RKO (cell line): ENCODE measurements at places on chromosomes 2 and 18.

DNA sequence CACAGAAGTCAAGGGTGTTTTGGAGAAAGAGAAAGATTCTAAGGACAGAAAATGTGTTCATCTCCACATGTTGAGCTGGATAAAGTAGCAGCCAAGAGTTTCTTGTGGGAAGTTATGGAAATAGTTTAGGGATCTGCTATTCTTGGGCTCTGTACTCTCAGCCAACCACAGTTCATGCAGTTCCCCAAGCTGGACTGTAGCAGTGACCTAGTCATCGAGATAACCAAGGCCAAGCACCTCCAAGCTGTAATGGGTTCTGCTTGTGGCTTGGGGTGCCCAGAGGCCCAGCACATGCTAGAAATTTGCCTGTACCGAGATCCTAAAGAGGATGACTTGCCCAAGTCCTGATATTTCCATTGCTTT lies 91.9 kb upstream of the RASGRP3 start:
- no peak for DNase-seq

- DNase-seq, result no peak
These were observed 14.0 kb downstream of the CAPN10 start for GRCh38 chr2:240600451-240600961.

DNA sequence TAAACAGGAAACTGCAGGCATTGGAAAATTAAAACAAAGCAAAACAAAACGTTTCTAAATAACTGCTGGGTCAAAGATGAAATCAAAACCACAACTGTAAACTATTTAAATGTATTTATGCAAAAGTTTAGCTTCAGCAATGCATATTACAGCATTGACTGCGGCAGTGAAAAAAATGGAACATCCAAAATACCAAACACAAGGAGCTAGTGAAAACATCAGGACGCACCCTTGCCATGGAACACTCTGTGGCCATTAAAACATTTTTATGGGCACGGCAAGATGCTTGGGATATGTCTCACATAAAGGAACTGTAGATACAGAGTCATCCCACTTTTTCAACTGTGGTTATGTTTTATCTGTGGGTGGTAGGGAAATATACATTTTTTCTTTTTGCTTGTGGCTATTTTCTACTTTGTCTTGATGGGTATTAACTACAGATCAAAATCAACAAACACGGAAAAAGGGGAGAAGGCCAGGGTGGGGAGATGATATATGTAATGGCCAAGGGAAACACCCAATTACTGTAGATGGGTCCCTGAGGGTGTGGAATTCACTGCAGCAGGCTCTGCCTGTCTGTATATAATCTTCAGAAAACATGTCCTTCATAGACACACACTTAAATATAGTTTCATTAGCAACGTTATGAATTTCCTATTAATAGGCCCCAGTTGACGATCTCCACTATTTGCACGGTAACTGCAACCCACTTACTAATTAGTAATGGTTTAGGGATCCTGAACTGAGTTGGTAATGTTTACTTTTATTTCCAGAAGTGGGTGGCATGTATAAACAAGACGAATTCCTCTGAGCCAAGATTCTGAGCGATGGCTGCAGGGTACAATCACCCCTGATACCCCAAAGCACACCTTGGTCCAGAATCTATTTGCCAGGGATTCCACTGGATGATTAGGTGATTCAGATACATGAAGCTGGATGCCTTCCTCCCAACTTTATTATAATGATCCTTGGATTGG lies 110.5 kb downstream of the ACKR3 start:
- DNase-seq, result no peak

DNA sequence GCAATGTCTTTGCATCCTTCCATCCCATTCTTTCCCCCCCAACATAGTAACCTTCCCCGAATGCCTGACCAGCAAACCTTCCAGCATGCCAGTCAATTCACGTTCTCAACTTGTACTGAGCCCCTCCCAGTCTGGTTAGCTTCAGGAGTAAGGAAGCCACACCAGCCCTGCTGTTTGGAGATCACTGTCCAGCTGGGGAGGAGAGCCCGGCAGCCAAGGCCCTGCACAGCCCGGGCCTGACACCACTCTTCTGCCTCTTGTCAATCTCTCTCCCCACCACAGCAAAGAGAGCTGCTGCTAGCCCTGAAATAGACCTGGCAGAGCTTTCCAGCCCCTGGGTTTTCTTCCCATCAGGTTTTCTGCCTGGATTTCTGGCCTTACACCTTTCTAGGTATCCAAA lies 185.8 kb upstream of the ID2 start:
- DNase-seq, result no peak

DNA sequence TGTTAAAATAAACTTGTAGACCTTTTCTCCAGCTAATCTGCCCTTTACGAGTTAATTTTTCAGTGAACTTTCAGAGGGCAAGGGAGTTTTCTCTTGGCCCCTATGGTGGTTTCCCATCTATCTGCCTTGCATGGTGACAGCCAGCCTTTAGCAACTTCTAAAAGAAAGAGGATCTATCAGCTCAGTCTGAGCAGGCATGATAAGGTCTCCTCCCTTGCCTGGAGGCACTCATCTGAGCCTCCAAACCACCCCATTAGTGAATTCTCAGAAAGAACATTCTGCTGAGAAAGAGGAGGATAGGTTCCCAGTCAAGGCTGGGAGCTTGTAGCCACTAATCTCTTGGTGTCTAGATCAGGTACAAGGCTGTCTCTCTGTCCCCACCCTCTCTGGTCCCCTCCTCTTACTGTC lies 10.7 kb upstream of the GYPC start:
- no peak for DNase-seq

DNA sequence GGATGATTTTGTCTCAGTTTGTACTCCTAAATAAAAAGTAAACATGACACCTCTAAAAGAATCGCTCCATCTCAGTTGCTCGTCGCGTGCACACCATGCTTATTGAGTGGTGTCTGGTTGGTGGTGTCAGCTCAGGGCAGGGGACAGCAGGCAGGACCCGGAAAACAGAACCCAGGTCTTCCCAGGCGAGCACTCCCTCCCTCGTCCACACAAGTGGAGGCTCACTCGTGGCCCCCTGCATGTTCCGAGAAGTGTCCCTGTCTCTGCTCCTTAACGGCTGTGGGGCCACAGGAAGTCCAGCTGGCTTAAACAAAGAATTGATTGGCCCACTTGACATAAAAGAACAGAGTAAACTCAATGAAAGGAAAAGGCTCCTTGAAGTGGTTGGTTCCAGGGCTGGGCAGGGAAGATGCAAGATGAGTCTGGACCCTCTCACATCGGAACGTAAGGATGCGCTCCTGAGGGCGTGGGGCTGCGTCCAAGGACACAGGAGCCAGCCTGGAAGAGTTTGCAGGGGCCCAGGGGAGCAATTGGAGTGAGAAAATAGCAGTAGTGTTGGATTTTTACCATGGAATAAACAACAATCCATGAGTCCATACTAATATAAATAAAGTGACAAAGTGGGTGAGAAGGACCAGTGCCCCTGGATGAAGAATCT lies 13.1 kb upstream of the CNDP1 start:
- DNase-seq, result no peak

- DNase-seq, result no peak
These were observed 291.5 kb downstream of the SOX11 start for GRCh38 chr2:5983511-5984272.

GRCh38 chr2:30997979-30998378 lies 140.3 kb downstream of the GALNT14 start:
- DNase-seq, result no peak

DNA sequence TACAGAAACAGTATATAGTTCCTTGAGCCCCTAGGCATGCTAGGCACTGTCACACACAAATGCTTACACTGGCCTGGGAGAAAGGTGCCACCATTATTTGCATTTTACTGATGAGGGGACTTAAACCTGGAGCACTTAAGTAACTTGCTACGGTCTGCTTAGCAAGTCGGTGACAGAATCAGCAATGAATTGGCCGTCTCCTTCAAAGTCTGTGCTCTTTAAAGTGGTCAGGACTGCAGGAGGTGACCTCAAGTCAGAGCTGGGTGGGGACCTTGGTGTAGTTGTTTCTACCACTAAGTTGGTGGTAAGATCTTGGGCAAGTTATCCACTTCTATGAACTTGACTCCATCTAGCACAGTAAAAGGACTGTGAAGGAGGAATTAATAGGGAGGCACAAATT lies 34.8 kb downstream of the PTPRM start:
- DNase-seq, result no peak

DNA sequence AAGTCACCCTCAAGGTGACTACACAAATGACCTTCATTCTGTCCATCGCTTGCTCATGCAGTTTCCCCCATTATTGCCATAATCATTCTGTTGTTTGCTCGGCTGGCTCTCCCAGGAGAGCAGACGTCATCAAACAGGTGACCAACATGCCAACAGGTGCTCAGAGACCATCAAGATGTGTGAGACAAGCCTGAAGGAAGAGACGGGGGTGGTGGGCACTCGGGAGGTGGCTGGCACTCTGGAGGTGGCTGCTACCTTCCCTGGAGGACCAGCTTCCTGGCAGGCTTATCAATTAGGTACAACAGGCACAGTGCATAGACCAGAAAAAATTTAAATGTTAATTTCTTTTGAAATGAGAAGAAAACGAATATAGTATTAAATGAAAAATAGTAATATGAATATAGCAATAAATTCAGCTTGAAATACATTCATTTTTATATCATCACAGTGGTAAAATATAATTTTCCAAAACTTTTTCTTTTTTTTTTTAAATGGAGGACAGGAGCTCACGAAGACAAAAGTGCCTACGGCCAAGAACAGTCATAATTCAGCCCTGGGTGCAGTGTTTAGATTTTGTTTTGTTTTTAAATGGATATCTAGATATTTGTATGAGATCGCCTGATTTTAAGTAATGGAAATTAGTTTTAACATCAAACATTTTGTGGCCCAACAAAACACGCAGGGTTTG lies 16.9 kb upstream of the HAAO start:
- DNase-seq, result no peak

DNA sequence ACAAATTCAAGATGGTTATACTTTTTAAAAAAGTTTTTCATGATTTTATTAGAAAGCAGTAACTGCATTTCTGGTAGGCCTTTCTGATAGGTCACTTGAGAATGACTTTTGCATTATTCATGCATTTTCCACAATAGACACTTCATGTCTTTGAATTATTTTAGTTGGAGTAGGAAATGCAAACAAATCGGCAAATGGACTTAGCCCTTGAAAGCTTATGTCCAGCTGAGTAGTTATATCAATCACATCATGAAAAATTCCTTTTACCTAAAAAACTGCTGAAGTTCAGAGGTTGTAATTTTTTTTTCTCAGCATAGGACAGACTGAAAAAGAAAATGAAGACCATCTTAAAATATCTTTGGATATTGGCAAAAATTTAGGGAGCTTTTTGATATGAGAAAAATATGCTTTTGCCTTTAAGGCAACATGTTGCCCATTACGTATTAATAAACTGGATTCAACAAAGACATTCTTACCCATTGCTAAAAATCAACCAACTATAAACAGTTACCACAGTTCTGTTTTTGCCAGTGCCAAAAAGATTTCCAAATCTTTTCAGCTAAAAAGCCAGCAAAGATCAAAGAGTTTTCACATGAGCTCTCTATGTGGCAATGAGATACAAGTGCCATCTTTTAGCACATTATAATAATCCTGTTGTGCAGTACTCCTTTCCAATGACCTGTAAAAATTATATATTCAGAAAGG lies 45.5 kb upstream of the FRZB start:
- no peak for DNase-seq

DNA sequence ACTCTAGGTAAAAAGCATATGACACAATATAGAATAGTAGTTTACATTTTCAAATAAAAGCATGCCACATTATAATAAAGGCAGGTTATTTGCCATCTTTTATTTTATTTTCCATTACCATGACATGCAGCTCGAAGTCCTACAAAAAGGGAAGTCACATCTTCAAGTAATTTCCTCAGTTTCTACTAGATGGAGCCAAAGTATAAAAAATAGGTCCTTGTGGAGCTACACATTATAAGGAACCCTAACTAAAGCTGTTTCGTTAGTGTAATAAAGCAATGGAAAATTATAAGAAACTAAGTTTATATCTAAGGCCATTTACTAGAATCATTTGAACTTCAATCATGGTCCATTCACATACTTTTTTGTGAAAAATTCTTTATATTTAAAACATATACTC lies 674.5 kb downstream of the KCNJ3 start:
- peak; percentile 67 for DNase-seq

GRCh38 chr2:45394842-45395241 lies 216.2 kb downstream of the SRBD1 start:
- DNase-seq, result no peak

- no peak for DNase-seq
These were observed 8.8 kb downstream of the MGAT5 start for GRCh38 chr2:134262684-134263083.

DNA sequence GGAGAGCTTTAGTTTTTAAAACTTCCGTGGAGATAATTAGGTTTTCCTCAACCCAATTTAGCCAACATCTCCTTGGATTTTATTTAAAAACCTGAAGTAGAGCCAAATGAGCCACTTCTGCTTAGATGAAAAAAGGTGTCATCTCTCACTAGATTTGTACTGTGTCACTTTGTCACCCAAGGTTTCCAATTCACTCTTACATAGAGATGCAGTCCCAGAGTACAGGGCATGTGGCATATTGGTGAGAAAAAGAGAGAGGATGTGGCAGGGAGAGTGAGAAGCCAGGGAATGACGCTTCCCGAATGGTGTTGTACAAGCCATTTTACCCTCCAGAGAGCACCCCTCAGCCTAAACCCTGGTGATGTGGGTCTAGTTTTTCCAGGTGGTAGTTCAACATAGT lies 44.4 kb upstream of the CTLA4 start:
- no peak for DNase-seq

- no peak for DNase-seq
These were observed 37.9 kb downstream of the LYPD1 start for GRCh38 chr2:132632000-132632649.

GRCh38 chr18:78558101-78558810 lies 421.4 kb upstream of the SALL3 start:
- no peak for DNase-seq

DNA sequence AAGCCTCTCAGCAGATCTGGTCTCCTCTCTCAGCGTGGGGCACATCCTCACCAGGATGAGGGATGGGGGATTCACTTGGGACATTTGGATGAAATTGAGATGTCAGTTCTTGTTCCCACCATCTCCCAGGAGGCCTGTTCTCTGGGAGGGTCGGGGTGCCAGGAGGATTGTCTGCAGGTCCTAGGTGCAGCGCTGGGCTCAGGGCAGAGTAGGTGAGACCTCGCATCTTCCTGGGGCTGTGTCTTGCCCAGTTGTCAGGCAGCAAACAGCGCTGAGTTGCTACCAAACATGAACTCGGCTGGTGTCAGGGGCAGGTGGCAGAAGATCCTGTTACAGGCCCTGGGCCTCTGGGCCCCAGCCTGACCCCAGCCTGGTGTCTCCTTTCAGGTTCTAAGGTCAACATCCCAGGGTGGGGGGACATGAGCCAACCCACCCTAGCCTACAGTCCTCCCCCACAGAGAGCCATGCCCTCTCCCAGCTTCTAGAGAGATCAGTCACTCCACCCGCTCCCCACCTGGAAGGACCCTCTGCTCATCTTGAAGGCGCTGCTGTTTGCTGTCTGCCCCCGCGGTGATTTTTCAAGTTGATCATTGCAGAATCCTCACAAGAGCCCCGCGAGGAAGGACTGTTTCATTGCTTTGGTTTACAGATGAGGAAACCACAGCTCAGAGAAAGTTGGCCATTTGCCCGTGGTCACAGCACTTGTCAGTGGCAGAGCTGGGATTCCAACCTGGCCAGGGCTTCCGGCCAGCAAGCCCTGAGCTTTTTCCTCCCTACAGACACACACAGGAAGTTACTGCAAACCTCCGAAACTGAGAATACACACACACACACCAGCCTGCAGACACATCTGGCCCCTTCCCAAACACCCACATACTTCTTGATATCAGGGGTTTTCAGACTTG lies 83.9 kb downstream of the STPG4 start:
- DNase-seq, result no peak

GRCh38 chr2:12291303-12291702 lies 425.4 kb upstream of the TRIB2 start:
- DNase-seq, result no peak

GRCh38 chr2:71807581-71808451 lies 339.8 kb downstream of the CYP26B1 start:
- no peak for DNase-seq
